Activated CD4-positive, alpha-beta memory T cell treated with anti-CD3 and anti-CD28 coated beads for 36 hours (primary cell): ENCODE measurements at places on chromosomes 3 and 15. TPM values are rescaled to one million over a fixed set of nuclear protein-coding genes. Genes with fewer than 3 reads are reported as not detected.

GRCh38 chr3:79012530-79012913 is 755.3 kb downstream of the ROBO1 start:
- no peak for DNase-seq
- no peaks in the 10 kb centered on the region for H3K27me3 ChIP-seq
- H3K27ac ChIP-seq, result no peak overlapping the region
- no peaks in the 10 kb centered on the region for H3K36me3 ChIP-seq

DNA sequence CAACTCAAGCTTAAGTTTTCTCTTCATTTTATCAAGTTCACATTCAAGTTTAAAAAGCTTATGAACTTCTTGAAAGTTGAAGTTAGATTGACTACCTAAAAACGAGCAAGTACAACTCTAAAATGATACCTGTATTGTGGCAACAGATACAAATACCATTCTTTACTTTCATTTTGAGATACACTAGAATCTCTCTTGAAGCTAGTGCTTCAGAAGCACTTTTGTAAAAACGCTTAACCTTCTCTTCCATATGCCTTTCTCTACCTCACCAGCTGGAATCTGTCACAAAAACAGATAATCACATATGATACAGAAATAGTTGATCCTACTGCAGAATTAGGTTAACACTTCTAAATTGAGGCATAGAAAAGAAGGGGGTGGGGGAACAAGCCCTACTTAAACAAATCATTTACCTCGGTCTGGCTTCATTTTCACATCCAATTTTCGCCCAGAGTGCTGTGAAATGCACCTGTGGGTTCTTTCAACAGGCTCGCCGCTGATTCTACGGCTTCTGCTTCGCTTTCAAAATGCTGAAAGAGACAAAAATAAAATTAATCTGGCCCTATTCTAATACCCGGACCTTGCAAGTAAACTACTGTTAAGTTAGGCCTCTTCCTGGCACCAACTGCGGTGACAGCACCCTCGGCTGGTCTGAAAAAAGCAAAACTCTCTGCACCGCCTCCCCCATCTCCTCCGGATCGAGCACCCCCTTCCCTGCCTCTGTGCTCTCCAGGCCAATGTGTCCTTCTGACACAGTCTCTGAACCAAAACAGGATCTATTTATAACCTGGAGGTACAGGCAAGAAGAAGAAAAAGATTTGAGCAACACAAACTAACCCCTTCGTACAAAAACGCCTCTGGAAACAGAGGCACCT is 1.4 kb downstream of the ATOSA start:
- DNase-seq, result peak; percentile 78
- H3K4me3 ChIP-seq, result peak overlapping the region; percentile 100
- peaks cover 16% of the 10 kb centered on the region for H3K36me3 ChIP-seq
- H3K27ac ChIP-seq, result peak overlapping the region; percentile 97
- H3K4me1 ChIP-seq, result peaks cover 46% of the 10 kb centered on the region

GRCh38 chr15:62390791-62391640 is 225.9 kb upstream of the C2CD4B start:
- DNase-seq, result peak; percentile 46
- peaks cover 14% of the 10 kb centered on the region for H3K4me1 ChIP-seq
- peak overlapping the region; percentile 92 for H3K4me3 ChIP-seq

SAXO2 gene
- not detected for total RNA-seq

PCOLCE2 gene
- total RNA-seq, result not detected

DNA sequence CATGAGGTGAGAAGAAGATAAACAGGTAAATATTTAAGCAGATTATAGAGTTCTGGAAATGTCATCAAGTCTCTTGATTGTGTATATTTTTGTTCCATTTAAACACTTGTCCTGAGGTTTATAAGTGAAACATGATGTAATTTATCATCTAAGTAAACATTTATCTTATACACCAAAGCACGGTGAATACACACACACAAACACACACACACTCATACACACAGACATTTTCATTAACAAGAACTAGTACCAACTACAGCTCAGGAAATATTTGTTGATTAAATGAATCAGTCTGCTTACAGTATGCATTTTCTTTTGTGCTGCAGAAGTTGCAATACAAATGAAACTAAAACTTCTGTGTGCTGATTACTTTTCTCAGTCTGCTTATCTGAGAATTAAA is 357.3 kb downstream of the ZBTB20 start:
- no peak overlapping the region for H3K27ac ChIP-seq
- peaks cover 7% of the 10 kb centered on the region for H3K36me3 ChIP-seq
- H3K4me1 ChIP-seq, result peaks cover 6% of the 10 kb centered on the region
- no peak for DNase-seq
- no peak overlapping the region for H3K4me3 ChIP-seq

DNA sequence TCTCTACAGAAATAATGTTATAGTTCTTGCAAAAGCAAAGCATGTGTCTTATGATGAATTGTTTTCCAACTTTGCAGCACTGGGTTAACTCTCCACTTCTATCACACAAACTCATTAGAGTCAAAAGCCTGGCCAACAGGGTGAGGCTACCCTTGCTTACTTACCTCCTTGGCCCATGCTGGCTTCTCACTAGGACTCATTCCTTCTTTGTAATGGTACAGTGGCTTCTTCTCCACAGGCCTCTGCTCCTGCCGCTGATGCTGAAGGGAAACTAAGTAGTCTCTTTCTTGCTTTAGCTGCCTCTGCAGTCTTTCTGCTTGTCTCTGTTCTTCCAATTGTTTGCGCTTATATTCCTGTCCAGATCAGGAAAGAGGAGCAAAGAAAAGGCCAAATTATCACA is 111.5 kb upstream of the SLC2A2 start:
- no peak overlapping the region for H3K4me3 ChIP-seq
- no peak for DNase-seq
- H3K27ac ChIP-seq, result no peak overlapping the region
- H3K36me3 ChIP-seq, result peaks cover 27% of the 10 kb centered on the region
- no peaks in the 10 kb centered on the region for H3K27me3 ChIP-seq
- no peaks in the 10 kb centered on the region for H3K4me1 ChIP-seq

ATP2B2 gene
- not detected for total RNA-seq

TP63 gene
- total RNA-seq, result 0.94 TPM

SLC12A8 gene
- 1.00 TPM for total RNA-seq

TRIM69 gene
- total RNA-seq, result 76.0 TPM

SLC22A13 gene
- total RNA-seq, result not detected

GRCh38 chr3:60703008-60703407 is 548.2 kb downstream of the FHIT start:
- no peak for DNase-seq
- H3K4me1 ChIP-seq, result no peaks in the 10 kb centered on the region
- no peaks in the 10 kb centered on the region for H3K36me3 ChIP-seq
- H3K27ac ChIP-seq, result no peak overlapping the region
- no peak overlapping the region for H3K4me3 ChIP-seq
- peaks cover 5% of the 10 kb centered on the region for H3K27me3 ChIP-seq

GRCh38 chr3:180860180-180860858 is 52.2 kb upstream of the FXR1 start:
- H3K36me3 ChIP-seq, result no peaks in the 10 kb centered on the region
- H3K27me3 ChIP-seq, result peaks cover 4% of the 10 kb centered on the region
- H3K4me1 ChIP-seq, result no peaks in the 10 kb centered on the region
- H3K4me3 ChIP-seq, result no peak overlapping the region

DTWD1 gene
- total RNA-seq, result 18.5 TPM

GRCh38 chr3:168828014-168828413 is 732.3 kb upstream of the GOLIM4 start:
- H3K27ac ChIP-seq, result no peak overlapping the region
- DNase-seq, result no peak
- H3K4me3 ChIP-seq, result no peak overlapping the region
- no peaks in the 10 kb centered on the region for H3K4me1 ChIP-seq
- no peaks in the 10 kb centered on the region for H3K27me3 ChIP-seq

FANCD2OS gene
- not detected for total RNA-seq

GRCh38 chr3:187497052-187497451 is 128.9 kb downstream of the RTP4 start:
- H3K27ac ChIP-seq, result no peak overlapping the region
- H3K4me1 ChIP-seq, result no peaks in the 10 kb centered on the region
- H3K36me3 ChIP-seq, result no peaks in the 10 kb centered on the region
- no peak overlapping the region for H3K4me3 ChIP-seq
- peaks cover 18% of the 10 kb centered on the region for H3K27me3 ChIP-seq
- DNase-seq, result no peak

GRCh38 chr3:51953445-51953844 is 1.7 kb upstream of the GPR62 start:
- no peak overlapping the region for H3K4me3 ChIP-seq
- no peak for DNase-seq
- peaks cover 17% of the 10 kb centered on the region for H3K27me3 ChIP-seq
- no peak overlapping the region for H3K27ac ChIP-seq
- peaks cover 4% of the 10 kb centered on the region for H3K36me3 ChIP-seq
- H3K4me1 ChIP-seq, result peaks cover 2% of the 10 kb centered on the region

GRCh38 chr15:34953851-34954250 is 15.7 kb downstream of the AQR start:
- H3K36me3 ChIP-seq, result peaks cover 15% of the 10 kb centered on the region
- peaks cover 8% of the 10 kb centered on the region for H3K4me1 ChIP-seq
- H3K4me3 ChIP-seq, result no peak overlapping the region
- H3K27me3 ChIP-seq, result no peaks in the 10 kb centered on the region

- no peak overlapping the region for H3K27ac ChIP-seq
- DNase-seq, result no peak
- no peaks in the 10 kb centered on the region for H3K27me3 ChIP-seq
- H3K4me3 ChIP-seq, result no peak overlapping the region
- peaks cover 37% of the 10 kb centered on the region for H3K36me3 ChIP-seq
Observed at GRCh38 chr15:34904527-34904926, 65.0 kb downstream of the AQR start.

ADIPOQ gene
- not detected for total RNA-seq
